Stimulated activated CD8-positive, alpha-beta memory T cell treated with anti-CD3 and anti-CD28 coated beads, Interleukin-2, amount 100 ng/mL, for 1 hour (primary cell): ENCODE measurements at places on chromosomes 1 and 21.

DNA sequence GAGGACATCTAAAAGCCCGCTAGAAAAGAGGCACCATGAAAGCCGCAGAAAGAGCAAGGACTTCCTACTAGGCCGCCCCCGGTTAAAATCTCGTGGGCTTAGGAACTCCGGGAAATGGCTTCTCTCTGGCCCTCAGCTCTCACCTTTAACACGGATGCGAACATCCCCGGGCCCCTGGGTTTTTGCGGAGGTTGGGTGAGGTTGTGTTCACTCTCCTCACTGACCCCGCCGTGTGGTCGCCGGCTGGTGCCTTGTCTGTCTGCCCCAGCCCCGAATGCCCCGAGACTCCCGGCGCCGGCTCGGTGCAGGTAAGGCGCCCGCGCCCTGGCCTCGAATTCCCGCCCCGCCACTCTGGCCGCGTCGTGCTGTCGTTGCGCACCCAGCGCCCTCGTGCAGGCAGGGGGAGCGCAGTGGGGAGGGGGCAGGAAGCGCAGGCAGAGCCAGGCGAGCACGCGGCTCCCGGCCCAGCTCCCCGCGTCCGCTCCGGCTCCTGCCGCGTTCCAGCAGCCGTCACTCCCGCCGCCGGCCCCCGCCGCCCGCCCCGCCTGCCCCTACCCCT is at the start of gene SHISAL2A:
Gene SHISAL2A (plus strand): TSS at position 437 of the 559 bp plus-strand sequence. CDS start 326 bp downstream, outside the sequence.
- peak; percentile 31 for DNase-seq

- DNase-seq: no peak
Measured at GRCh38 chr1:154547105-154547732, 11.2 kb downstream of the UBE2Q1 start.

- no peak for DNase-seq
Measured at GRCh38 chr1:116891396-116892079, 18.2 kb upstream of the PTGFRN start.

- no peak for DNase-seq
Measured at GRCh38 chr1:78840453-78841271, 165.9 kb downstream of the ADGRL4 start.

GRCh38 chr1:3847081-3847480 is 9.9 kb downstream of the CEP104 start:
- no peak for DNase-seq
